ENCODE measurements at places on chromosomes 2 and 18.

GRCh38 chr2:30809938-30810337, 2.7 kb upstream of the CAPN13 start:
- DNase-seq = no peak

DNA sequence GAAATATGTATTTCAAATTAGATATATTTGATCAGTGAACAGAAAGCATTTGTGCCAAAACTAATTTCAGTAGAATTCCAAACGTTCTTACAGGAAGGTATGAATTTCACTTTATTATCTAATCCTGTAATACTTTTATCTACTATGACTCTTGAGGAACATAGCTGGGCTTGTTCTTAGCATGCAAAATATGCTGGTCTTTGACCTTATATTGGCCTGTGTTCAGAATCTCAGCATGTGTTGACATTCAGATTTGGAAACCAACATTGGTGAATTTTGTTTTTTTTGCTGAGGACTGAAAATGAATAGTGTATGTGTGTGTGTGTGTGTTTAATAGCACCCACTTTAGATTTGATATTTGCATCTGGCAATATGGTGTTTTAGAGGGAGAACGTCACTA, 112.2 kb downstream of the MEIS1 start:
- no peak for DNase-seq

GRCh38 chr2:29139152-29139551, 23.9 kb downstream of the CLIP4 start:
- DNase-seq = peak; percentile 22

DNA sequence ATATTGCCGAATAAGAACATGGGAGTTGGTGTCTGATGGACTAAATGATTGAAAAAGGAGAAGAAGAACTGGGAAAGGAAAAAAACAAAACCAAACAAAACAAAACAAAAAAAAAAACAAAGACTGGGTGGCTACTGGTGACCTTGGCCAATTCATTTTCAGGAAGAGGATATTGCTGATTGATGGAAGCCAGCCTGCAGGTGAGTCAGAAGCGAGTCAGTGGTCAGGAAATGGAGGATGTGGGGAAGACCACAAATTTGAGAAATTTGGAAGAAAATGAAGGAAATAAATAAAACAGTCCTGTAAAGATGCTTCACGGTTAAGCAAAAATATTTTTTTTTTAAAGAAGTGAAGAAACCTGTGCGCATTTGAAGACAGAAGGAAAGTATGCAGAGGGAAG, 296.9 kb downstream of the ZNF521 start:
- DNase-seq = peak; percentile 71

DNA sequence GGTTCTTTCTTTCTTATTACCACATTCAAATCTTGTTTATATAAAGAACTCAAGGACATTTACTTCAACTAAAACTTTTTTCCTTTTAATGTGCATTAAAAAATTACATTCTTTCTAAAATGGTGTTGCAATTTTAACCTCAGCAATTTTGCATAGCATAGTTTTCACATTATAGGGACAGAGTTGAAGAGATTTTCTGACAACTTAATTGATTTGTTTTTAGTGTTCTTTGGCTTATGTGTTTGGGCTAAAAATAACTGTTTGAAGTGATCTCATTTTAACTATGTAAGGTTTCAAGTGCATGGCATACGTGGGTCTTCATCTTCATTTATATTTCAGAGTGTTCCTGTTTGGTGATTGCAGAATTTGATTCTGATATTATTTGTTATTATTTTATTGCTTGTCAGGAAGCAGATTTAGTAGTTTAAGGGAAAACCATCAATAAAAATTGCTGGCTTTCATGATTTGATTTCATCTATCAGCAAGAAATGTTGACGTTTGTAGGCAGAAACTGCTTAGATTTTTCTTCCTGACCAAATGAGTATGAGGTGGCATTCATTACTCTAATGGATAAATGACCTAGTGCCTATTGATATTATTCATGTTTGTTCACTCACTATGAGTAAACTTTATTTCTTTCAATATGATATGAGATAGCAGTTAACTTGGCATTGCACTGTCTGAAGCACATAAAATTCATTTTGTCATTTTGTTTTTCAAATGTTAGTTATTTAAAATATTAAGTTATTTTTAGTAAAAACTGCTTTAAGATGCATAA, 398.4 kb downstream of the NUP35 start:
- DNase-seq = peak; percentile 28

DNA sequence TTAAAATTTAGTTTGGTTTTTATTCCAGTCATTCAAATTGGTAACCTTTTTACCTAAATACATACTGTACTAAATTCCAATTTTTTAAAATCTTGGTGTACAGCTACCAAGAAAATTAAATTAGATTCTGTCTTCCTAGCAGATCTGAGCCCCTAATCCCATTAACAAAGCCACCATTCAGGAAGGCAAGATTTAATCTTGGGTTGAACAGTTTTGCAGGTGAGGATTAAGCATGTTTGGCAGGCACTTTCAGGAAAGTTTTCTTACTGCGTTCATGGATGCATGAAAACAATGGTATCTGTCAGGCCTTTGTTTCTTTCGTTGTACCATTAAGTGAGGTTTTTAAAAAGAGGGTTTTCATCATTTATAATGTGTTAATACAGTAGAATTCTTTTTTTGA, 32.8 kb downstream of the ITPRID2 start:
- no peak for DNase-seq

DNA sequence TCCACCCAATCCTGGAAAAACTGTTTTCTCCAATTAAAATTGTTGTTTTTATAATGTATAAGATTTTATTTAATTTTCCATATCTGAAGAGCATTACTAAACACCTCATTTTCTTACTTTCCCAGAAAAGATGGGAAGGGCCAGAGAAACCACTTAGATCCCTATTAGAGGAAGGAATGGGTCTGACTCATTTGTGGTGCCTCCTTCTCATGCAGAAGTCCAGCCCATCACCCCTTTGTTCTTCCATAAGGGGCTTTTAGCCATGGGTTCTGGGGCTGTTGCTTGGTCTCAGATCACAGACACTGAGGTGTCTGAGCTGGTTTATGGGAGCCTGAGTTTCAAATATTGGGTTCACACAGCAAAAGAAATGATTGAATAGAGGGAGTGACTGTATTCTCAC, 152.2 kb downstream of the ESCO1 start:
- DNase-seq = peak; percentile 14

DNA sequence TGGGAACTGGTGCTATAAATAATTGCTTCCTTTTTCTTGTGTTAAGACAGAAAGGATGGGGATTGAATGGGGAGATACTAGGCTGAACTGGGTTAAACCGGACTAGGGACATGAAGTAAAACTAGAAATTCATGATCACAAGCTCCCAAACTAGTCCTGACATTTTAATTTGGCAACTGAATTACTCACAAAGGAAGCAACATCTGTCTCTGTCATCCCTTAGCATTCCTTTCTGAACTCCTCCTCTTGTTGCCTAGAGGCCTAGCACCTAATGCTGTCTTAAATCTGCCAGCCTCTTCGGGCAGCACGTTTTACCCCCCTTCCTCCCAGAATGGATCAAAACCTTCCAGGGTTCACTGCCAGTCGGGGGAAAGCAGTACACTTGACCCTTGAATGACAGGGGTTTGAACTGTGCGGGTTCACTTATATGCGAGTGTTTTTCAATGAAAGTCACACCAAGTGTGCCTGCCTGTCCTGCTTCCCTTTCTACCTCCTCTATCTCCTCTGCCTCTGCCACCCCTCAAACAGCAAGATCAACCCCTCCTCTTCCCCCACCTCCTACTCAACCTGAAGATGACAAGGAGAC, 8.2 kb downstream of the KCTD1 start:
- peak; percentile 53 for DNase-seq

DNA sequence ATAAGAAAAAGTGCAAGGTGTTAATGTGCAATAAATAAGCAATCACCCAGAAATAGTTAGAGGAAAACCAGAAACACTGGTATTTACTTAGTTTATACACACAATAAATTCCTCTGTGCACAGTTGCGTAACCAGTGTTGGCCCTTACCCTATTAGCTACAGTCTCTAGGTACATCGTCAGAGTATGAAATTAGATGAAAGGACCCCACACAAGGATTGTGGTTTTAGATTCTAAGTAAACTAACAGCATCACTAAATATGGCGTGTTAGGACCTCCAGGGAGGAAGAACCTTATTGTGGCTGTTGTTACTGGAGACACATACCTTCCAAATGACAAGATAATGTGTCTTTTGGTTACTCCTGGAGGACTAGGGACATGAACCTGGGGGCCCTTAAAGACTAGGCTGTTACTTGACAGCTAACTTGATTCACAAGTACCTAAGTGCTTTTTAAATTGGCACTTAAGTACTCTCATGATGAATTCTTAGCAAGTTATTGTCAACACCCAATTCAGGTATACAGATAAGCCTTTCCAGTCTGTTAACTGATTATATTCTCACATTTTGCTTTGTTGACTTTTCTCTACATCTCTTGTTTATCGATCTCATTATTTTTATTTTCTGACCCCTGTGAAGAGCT, 115.3 kb downstream of the FEZ2 start:
- DNase-seq = peak; percentile 89

- peak; percentile 36 for DNase-seq
Measured at GRCh38 chr2:120436885-120437603, 91.1 kb downstream of the INHBB start.

- no peak for DNase-seq
Measured at GRCh38 chr18:46222710-46223360, 118.7 kb downstream of the HAUS1 start.

- DNase-seq = peak; percentile 32
Measured at GRCh38 chr2:112257575-112257974, 2.7 kb upstream of the ZC3H8 start.

- DNase-seq = no peak
Measured at GRCh38 chr2:84851876-84852275, 29.0 kb downstream of the TRABD2A start.

DNA sequence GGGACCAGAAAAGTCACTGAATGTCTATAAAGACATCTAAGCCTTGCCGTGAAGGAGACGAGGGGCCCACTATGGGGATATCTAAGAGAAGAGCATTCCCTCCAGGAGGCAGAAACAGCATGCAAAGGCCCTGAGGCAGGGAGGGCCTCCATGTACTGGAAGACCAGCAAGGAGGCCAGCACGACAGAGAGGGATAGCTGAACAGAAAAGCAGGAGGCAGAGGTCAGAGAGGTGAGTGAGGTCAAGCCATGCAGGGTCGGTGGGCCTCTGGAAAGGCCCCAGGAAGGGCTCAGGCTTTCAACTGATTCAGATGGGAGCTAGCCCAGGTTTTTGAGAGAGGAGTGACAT, 5.7 kb downstream of the TRABD2A start:
- DNase-seq = no peak

- no peak for DNase-seq
Measured at GRCh38 chr18:12441475-12442034, 33.8 kb downstream of the PRELID3A start.

- no peak for DNase-seq
Measured at GRCh38 chr2:174337337-174338146, 2.8 kb downstream of the SP9 start.

- DNase-seq = peak; percentile 1
Measured at GRCh38 chr2:110946902-110947301, 173.8 kb upstream of the BCL2L11 start.

GRCh38 chr2:62188416-62188815, 7.5 kb upstream of the B3GNT2 start:
- DNase-seq = no peak

DNA sequence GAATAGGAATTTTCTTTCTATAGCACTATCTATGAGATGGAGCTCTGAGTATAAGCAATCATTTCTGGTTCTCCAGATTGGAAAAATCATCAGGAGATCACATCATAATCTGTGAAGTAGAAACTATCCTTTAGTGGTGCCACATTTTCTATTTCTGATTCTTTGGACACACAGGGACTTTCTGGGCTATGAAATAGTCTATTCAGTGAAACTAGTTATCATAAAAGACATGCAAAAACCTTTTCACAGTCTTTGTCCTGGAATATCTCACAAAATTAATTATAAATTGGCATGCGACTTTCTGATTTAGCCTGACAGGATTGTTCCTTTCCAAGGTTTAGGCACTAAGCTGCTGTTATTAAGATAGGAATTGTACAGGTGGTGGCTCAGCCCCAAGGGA, 428.6 kb downstream of the DLGAP1 start:
- no peak for DNase-seq

- DNase-seq = no peak
Measured at GRCh38 chr18:49846718-49847470, 33.6 kb upstream of the ACAA2 start.

DNA sequence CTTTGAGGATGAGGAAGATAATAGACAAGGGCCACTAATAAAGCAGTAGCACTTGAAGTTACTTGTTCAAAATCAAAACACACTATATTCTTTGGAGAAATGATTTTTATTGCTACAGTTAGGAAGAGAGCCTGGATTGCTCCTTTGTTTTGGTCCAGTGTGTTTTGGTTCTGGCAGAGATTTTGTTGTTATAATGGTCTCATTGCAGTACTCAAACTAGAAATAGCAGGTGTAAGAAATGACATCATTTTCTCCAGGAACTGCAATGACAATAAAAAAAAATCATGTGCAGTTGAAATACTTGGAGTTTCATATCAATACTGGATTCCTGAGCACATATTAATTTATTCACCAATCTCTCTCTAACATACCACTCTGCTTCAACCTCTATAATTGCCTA, 490.3 kb downstream of the CCDC85A start:
- DNase-seq = no peak

GRCh38 chr18:72999971-73000607, 132.3 kb upstream of the NETO1 start:
- DNase-seq = no peak

GRCh38 chr2:24892928-24893327, 27.1 kb downstream of the ADCY3 start:
- DNase-seq = no peak

GRCh38 chr2:60479226-60480088, 74.0 kb downstream of the BCL11A start:
- DNase-seq = no peak

DNA sequence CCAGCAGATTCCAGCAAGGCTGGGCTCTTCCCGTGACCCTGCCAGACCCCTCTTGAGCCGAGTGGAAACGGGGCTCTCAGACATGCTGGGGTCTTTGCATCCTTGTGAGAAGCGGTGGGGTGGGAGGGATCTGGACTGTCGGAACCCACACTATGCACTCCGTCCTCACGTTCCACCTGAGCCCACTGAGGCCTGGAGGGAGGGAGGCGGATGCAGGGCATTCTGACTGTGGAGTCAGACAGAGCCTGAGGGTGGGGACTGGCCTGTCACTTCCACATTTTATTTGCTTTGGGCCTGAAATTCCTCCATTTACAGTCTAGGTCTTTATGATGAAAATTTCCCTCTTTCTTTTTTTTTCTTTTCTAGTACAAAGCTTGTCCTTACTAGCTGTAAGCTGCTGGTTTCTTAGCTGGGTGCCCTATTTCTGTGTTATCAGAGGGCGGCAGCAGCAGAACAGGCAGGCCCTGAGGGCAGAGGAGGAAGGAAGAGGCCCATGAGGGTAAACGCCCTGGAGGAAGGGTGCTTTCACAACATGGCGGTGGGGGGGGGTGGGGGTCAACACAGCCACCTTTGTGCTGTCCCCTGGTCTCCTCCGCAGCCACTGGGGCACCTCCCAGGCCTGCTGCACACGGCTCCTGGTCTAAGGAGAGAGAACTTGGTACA, 373.5 kb upstream of the MYT1L start:
- no peak for DNase-seq

Data from fibroblast of skin of right biceps (primary cell).